ENCODE measurements at places on chromosomes 5 and 9.

GRCh38 chr5:168317096-168317520, 25.7 kb downstream of the WWC1 start:
- DNase-seq, result no peak

DNA sequence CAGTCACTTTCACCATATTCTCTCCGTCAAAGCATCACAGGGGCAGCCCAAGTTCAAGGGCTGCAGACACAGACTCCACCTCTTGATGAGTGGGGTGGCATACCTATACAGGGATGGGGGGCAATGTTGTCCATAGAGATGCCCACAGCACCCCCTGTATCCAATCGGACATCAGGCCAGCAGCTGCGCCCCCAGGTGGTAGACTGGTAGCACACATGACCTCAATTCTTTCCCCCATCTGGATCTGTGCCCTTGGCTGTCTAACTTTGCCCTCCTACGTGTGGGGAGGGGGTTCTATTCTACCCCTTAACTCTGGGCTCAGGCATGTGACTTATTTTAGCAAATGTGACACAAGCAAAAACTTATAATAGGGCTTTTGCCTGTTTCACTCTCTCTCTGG, 84.0 kb upstream of the SLC25A48 start:
- no peak for DNase-seq

DNA sequence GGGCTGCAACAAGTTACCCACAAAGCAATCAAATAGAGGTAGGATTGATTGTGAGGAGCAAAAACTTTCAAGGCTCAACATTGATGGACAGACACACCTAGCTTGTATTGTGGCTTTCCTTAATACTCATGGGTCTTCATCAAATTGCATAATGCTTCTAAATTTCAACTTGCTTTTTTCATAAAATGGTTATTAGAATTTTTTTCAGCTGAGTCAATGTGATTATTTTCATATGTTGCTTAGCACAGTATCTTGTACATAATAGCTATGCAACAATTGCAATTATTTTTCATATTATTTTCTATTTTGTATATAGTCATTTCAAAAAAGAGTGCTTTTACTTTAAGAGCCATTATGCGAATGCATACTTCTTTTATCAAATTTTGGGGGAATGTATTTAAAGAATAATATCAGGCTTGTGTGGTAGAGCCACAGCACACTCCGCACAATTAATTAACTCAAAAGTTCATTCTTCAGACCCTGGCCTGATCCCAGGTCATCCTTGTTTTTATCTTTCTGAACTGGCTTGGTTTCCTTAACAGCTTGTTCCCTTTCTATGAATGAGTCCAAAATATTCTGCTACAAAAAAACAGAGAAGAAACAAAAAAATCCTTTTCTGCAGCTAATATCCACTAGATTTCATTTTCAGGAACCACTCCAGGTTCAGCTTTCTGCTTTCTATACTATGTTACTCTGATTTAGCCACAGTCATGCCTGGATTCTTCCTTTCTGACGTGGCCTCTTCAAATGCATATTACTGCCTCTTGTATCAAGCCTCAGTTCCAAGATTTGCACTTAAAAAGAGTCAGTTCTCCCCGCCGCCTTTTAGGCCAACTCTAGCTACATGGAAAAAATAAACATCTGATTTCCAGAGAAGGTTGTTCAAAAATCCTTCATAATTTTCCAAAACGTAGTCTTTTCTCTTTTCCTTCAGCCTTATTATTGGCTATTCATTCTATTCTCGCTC, 45.3 kb upstream of the CDH9 start:
- DNase-seq, result no peak

GRCh38 chr9:104963076-104963475, 35.1 kb upstream of the ABCA1 start:
- DNase-seq, result no peak

- DNase-seq, result peak; percentile 58
Observed at GRCh38 chr9:84668196-84669012, 1.1 kb upstream of the NTRK2 start.

DNA sequence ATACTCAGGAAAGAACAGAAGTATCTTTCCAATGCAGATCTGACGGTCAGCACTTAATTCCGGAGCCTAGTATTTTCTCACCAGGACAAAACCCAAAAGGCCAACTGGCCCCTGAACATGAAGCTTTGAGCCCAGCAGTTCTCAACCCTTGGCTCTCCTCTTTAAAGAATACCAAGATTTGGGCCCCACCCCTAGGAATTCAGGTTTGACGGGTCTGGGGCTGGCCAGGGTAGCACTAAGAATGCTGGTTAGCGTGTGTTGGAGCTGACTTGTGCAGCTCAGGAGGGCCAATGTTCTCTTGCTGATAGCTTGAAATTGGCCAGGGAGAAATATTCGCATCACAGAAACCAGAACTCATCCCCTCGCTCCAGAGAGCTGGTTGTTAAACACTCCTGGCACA, 88.3 kb upstream of the PTCH1 start:
- peak; percentile 45 for DNase-seq

DNA sequence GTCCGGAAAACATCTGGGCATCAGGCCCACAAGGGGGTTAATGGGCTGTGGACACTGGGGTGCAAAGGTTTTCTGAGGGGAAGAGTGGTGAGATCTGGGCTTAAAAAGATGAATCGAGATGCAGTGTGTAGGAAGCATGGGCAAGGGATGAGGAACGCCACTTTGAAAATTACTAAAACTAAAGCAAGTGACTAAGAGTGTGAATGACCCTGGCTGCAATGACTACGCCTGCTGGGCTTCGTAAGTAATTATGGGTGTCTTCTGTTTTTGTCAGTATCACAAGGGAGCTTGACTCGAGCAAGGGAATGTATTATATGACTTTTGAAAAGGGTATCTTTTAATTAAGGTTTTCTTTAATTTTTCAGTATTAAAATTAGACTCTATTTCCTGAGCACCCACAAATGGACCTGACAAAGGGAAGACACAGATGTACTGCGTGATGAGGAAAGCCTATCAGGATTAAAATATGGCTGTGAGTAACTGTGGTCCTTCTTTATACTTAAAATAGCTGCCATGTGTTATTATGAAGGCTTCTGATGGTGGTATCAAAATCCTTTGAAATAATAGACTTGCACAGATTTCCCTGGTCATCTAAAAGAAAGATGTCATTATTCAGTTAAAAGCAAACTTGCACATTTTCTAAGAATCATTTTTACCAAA, 4.2 kb downstream of the CTXN3 start:
- no peak for DNase-seq

DNA sequence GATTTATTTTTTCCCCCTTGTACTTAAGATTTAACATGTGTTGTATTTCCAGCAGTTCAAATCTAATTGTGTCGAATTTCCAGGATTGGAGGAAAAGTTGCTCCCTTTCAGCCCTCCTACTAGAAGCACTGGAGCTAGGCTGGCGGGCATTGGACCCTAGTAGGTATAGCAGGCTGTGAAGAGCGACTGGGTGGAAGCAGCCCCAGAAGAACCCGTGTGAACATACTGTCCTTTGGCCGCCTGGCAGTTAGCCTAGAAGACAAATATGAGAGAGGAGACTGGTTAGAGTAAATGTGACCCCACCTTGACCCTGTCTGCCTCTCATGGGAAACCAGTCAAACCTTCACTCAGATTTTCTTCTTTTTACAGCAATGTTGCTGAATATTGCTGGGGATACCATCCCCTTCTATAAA, 13.9 kb downstream of the ALDOB start:
- DNase-seq, result peak; percentile 86

DNA sequence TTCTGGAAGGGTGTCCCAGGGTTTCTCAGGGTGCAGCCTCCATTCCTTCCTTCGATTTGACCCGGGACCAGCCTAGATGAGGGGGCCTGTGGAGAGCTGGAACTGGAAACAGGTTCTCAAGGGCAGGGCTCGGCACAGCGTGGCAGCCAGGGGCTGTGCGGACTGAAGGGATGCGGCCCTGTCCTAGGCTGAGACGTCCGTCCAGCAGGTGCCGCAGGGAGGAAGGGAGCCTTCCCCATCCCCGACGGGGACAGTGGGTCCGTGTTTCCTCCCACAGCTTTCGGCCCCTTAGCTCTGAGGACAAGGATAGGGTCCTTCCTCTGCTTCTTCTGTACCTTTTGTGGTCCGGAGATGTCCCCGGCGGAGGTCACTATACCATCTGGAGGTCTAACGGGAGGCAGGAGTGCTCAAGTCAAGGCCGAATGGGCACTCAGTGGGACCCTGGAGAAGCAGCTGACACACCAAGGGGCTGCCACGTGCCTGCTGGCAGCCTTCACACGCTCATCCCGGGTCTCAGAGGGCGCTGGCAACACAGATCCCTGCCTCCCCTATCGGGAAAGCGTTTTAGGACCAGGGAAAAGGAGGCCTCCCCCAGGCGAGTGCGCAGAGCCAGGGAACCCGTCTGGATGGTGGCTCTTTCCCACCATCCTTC, 49.9 kb downstream of the USP20 start:
- peak; percentile 47 for DNase-seq

GRCh38 chr5:136399527-136399926, 34.2 kb upstream of the TRPC7 start:
- no peak for DNase-seq

DNA sequence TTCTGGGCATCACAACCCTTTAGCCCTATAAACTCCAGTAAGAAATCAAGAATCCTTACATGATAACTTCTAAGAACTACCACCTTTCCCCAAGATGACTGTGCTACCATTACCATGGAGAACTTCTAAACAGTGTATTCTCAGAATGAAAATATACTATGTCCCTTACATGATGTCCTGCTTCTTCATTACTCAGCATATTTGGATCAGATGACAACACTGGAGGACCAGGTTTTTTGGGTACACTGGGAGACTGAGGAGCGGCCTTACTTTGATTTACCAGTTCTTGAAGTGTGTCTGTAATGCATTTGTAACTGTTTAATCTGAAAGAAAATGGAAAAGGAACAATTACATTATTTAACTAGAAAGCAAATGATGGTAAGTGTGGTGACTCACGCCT, 55.7 kb upstream of the CPLANE1 start:
- DNase-seq, result no peak

- DNase-seq, result no peak
Observed at GRCh38 chr9:109048822-109049221, 35.5 kb upstream of the CTNNAL1 start.

GRCh38 chr5:179209359-179210150, 135.7 kb downstream of the ADAMTS2 start:
- DNase-seq, result no peak

GRCh38 chr9:135448663-135449100, 30.9 kb upstream of the PPP1R26 start:
- DNase-seq, result no peak

DNA sequence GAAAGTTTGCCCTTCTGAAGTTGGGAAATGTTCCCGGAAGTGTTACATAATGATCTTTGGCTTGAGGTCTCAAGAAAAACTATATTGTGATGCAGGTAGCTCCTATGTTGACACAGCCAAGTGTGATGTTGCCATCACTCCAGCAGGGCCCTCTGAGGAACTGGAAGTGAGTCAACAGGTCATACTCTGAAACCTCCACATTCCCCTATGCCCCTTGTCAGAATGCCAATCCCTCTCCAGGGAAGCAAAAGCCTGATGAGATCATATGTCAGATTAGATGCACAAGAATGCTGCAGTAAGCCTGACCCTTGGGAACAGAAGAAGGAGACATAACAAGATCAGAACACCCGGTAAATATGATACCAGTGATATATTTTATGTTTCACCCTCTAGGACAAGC, 66.8 kb upstream of the ITGA2 start:
- peak; percentile 56 for DNase-seq

DNA sequence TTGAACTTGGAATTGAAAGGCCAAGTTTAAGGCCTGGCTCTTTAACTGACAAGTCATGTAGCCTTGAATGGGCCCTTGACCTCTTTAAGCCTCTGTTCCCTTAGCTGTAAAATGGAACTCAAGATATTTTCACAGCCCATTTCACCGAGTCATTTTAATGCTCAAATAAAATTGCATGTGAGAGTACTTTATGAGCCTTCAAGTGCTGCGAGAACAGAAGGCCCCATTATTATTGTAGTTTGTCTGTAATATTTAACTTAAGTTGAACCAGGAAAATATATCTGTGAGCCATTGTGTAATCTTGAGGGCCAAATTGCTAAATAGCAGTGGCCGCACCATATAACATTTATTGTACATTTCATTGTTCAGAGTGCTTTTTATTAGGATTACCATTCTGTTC, 249.9 kb downstream of the NTRK2 start:
- DNase-seq, result no peak

- no peak for DNase-seq
Observed at GRCh38 chr5:146208916-146209522, 5.6 kb downstream of the RBM27 start.

GRCh38 chr5:73233461-73234203, 60.6 kb downstream of the TMEM174 start:
- no peak for DNase-seq

GRCh38 chr9:20570087-20570486, 52.2 kb downstream of the MLLT3 start:
- DNase-seq, result no peak

- DNase-seq, result no peak
Observed at GRCh38 chr9:134420281-134420845, 94.1 kb downstream of the RXRA start.

GRCh38 chr5:132381614-132382013, 12.1 kb downstream of the SLC22A5 start:
- no peak for DNase-seq

DNA sequence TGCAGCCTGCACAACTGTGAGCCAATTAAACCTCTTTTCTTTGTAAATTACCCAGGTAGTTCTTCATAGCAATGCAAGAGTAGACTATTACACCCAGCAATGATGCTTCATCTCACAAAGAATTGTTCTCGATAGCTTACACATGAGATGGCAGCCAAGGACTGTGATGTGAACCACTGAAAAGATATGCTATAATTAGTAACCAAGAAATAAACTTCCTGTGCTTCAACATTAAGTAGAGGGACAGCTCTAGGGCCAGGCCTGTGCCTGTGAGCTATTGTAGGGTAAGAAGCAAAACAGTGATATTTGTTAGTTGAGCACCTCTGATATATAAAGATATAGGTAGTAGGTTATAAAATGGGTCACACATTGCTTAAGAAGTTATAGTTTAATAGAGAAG, 41.8 kb upstream of the DPYSL3 start:
- DNase-seq, result no peak

- no peak for DNase-seq
Observed at GRCh38 chr5:142547445-142548380, 138.2 kb downstream of the FGF1 start.

GRCh38 chr5:145495741-145496140, 339.4 kb downstream of the PRELID2 start:
- DNase-seq, result no peak

GRCh38 chr9:98743329-98743728, 34.6 kb upstream of the GABBR2 start:
- DNase-seq, result no peak

DNA sequence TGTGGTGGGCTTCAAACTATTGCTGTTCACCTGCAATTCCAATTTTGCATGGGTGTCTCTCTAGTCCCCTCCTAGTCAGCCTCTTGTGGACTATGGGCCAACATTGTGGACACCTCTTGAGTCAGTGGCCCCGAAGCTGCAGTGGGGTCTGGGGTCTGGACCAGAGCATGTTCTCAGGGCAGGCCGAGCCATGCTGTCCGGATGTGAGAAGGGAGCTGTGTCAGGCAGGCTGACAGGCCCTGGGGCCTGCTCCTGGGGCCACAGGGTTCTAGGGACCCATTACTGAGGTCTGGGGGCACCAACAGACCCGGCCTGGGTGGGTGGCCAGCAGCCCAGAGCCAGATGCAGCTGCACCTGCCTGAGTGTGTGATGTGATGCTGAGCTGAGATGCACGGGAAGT, 16.5 kb upstream of the IRX4 start:
- DNase-seq, result no peak

Data from mucosa of gallbladder (tissue), 1 donor.